ENCODE measurements at places on chromosomes 1 and 21.
A peak's percentile ranks its signal among the peaks of the same experiment; 100 is the strongest.

- DNase-seq = no peak
These were observed 53.5 kb upstream of the DUSP10 start for GRCh38 chr1:221795380-221795779.

DNA sequence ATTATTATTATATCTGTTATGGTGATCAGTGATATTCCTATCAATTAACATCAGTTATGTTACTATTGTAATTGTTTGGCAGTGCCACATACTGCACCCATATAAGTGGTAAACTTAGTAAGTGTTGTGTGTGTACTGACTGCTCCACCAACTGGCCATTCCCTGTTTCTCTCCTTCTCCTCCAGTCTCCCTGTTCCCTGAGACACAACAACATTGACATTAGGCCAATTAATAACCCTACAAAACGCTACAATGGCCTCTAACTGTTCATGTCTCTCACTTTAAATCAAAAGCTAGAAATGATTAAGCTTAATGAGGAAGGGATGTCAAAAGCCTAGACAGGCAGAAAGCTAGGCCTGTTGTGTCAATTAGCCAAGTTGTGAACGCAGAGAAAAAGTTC is 6.6 kb upstream of the THRAP3 start:
- no peak for DNase-seq

GRCh38 chr1:159071970-159072582 is 4.5 kb downstream of the AIM2 start:
- peak; percentile 78 for DNase-seq

DNA sequence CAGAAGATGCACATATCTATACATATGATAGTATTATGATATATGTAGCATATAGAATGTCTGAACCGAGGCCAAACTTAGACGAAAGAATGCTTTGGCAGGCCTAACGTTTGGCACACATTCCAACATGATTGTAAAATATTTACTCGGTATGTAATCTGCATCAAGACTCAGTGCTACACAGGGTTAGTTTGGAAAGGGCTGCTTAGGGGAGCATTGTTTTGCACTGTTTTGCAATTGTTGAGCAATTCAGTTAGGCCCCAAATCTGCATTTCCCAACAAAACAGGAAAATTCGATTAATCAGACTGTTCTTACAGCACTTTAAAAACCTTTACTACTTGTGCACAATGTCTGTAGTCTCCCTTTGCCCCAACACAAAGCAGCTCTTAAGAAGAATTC is 216.0 kb upstream of the NEGR1 start:
- DNase-seq = no peak

- no peak for DNase-seq
These were observed 123.6 kb downstream of the GABPA start for GRCh38 chr21:25858325-25858724.

DNA sequence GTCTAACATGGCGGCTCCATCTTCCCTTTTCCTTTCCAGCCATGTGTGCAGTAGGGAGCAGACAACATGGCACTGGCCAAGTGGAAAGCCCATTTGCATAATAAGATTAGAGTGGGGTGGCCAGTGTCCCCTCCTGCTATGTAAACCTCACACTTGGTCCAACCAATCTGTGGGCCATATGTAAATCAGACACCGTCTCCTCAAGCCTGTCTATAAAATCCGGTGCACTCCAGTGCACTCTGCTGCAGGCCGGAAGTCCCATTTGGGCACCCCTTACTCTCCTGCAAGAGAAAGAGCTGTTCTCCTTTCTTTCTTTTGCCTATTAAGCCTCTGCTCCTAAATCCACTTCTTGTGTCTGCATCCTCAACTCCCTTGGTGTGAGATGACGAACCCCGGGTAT is 44.1 kb downstream of the OLFML3 start:
- DNase-seq = no peak

DNA sequence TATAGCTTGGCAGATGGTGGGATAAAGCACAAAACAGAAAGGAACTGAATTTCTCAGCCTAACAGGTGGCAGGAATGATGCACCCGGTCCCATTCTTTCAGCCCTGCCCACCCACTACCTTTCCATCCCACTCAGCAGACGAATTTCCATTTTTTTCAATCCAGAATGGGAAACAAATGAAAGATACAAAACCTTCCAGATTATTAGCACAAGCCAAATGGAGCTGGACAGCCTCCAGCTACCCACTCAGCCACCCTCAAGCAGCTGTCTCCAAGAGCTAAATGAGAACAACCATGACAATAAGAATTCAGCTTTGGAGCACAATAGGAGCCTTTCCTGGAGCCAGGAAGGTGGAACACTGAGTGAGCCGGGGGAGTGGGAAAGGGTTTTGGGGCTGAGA is 96.3 kb upstream of the ST6GALNAC5 start:
- no peak for DNase-seq

DNA sequence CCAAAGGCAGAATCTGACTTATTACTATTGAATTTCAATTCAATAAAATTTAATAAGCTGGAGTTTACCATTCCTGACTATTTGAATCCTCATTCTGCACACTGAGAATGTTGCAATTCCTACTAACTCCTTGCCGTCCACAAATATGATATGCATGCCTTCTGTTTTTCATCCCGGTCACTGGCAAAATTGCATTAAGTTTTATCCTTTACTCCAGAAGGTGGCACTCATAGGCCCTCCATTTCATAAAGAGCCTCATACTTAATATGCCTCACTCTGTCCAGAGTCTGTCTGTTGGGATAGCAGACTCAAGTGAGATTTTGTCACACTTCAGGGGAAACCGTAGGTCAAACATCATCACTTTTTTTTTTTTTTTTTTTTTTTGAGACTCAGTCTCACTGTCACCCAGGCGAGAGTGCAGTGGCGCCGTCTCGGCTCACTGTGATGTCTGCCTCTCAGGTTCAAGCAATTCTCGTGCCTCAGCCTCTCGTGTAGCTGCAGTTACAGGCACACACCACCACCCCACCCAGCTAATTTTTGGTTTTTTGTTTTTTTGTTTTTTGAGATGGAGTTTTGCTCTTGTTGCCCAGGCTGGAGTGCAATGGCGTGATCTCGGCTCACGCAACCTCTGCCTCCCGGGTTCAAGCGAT is 27.3 kb downstream of the F11R start:
- peak; percentile 53 for DNase-seq

- no peak for DNase-seq
These were observed 9.4 kb downstream of the ZNF678 start for GRCh38 chr1:227572752-227573151.

GRCh38 chr1:63173161-63173560 is 149.2 kb upstream of the FOXD3 start:
- DNase-seq = no peak

GRCh38 chr1:8822373-8823294 is 5.2 kb upstream of the RERE start:
- DNase-seq = no peak

GRCh38 chr1:186950547-186950946 is 121.8 kb downstream of the PLA2G4A start:
- DNase-seq = no peak

DNA sequence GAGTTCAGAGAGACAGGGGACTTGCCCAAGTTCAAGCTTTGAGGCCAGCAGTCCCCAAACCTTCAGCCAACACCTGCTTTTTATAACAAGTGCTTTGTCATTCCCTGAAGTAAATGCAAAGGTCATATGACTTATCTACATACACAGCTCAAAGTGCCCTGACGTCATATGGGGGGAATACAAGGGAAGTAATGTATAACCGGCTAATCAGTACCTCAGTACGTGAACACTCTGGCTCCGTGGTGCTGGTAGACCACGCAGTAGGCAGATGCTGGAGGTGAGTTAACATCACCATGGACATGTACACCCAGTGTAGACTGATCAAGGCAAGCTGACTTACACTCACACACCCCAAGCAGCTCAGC is 60.0 kb downstream of the BACE2 start:
- DNase-seq = no peak

DNA sequence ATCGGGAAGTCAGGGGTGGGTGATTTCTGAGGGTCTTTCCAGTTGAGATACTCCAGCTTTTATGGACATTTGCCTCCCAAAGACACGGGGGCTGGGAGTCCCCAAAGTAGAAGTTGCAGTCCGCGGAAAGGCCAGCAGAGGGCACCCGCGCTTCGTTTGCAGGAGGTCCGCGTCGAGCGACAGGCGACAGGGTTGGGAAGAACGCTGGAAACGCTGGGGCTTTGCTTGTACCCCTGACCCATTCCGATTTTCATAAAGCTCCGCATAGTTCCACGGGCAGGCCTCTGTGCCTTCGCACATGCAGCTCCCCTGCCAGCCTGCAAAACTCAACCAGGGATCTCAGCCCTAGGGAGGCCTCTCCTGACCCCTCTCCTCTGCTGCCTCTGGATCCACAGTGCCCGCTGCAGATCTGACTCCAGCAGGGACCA is 44.2 kb upstream of the LAPTM5 start:
- peak; percentile 76 for DNase-seq

GRCh38 chr1:3217181-3217641 is 148.2 kb downstream of the PRDM16 start:
- no peak for DNase-seq

DNA sequence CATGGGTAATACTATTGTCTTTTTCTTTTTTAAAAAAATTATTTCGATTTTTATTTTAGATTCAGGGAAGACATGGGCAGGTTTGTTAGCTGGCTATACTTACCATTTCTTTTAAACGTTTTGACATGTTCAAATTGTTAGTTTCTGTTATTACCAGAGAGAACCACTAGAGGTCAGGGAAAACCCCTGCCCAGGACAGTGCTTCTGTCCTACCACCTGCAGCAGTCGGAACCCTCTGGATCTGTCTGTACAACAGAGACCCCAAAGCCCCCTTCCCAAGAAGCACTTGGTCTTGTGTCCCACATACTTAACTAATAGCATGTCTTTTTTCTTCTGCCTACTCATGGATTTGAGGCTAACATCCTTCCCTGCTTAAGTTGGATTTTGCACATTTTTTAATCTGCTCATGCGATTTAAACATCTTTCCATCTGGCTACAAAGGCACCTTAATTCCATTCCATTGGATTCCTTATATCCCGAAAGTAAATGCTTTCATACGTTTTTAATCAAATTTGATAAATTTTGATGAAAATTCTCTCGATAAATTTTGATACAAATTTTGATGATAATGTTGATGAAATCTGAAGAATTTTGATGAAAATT is 10.0 kb upstream of the C1orf115 start:
- peak; percentile 58 for DNase-seq

GRCh38 chr21:25925064-25925800 is 190.5 kb downstream of the GABPA start:
- no peak for DNase-seq

DNA sequence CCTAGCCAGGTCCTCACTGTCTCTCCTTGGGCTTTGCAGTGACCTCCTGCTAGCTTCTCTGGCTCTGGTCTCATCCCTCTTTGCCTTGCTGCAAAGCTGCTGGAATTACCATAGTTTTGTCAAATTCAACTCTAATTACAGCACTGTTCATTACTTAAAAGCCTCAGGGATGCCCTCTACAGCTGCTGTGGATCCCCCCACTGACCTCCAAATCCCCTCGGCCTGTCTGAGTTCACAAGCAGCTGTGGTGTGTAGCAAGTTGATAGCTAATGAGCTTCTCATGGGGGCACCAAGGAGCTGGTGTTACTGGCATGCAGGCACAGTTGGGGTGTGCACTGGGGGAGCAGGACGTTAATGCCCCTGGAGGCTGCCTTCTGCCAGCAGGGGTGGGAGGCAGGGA is 24.8 kb downstream of the NIPAL3 start:
- DNase-seq = no peak

DNA sequence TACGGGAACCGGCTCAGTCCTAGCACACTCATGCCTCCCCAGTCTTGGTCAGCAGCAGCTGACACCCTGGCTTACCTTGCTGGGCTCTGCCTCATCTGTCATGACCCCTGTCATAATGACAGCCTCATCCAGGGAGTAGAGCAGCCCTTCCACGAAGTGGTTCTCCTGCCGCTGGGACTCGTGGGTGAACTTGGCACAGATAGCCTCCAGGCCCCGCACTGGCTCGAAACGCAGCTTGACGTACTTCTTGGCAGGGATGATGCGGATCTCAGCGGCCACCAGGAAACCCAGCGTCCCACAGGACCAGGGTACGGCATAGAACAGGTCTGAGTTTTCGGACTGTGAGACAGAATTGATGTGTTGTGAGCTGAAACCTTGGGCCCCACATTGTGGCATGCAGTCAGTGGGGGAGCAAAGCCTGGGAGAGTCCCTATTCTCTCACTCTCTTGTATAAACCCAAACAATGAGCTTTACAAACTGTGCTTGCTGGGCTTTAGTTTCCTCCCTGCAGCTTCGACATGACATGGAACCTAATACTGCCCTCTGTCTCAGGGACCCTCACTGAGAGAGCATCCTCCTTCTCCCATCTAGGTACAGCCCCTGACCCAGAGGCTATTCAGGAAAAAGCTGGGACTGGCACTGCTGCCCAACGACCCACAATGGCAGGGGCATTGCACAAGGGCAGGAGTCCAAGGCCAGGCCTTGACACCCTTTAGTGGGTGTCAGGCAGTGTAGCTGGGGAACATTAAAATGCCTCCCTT is 15.5 kb downstream of the DHCR24 start:
- no peak for DNase-seq

DNA sequence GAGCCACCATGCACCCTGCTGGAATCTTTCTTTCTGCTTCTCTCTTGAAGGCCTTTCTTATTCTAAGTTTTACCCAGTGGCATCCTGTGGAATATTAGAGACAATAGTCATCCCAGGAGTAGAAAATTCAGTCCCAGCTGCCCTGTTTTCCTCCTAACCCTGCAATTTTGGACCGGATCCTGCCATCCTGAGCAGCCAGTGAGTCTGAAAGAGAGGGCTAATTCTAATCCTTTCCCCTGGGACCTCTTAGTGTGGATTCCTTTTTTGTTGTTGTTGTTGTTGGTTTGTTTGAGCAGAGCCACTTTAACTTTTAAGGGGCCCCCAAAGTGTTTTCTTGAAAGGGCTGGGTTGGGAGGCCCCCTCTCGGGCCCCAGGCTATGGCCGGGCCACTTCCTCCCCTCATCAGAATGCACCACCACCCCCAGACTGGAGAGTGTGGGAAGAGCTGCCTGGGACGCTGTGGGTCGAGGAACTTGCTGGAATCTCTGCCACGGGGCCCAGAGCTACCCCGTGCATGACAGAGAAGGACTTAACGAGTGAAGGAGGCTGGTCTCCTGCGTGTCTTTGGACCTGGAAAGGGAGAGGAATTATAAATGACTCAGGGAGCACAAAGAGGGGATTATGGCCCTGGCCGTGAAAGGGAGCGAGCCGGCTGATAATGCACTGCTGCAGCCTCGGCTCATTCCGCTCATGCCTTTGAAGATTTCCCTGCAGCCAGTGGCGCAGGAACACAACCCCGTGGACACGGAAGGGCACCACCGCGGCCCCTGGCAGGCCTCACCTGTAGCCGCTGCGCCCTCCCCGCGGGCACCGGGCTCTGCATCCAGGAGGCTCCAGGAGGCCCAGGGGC is 81.0 kb upstream of the AKT3 start:
- DNase-seq = no peak

- no peak for DNase-seq
These were observed 485.4 kb upstream of the USP24 start for GRCh38 chr1:55700359-55701130.

- DNase-seq = no peak
These were observed 106.6 kb upstream of the BARHL2 start for GRCh38 chr1:90823686-90824085.

- DNase-seq = peak; percentile 70
These were observed 46.3 kb upstream of the VANGL1 start for GRCh38 chr1:115595279-115596079.

GRCh38 chr1:10152709-10153284 is 57.6 kb upstream of the KIF1B start:
- DNase-seq = peak; percentile 52

GRCh38 chr1:192260076-192260475 is 56.7 kb upstream of the RGS21 start:
- DNase-seq = no peak
